Cortex of kidney (tissue), 1 donor: ENCODE measurements at places on chromosomes 6 and 20.

GRCh38 chr6:130848945-130849344, 21.7 kb downstream of the SMLR1 start:
- no peak for DNase-seq

GRCh38 chr20:26208296-26209091, 511.8 kb upstream of the ZNF337 start:
- DNase-seq = no peak

DNA sequence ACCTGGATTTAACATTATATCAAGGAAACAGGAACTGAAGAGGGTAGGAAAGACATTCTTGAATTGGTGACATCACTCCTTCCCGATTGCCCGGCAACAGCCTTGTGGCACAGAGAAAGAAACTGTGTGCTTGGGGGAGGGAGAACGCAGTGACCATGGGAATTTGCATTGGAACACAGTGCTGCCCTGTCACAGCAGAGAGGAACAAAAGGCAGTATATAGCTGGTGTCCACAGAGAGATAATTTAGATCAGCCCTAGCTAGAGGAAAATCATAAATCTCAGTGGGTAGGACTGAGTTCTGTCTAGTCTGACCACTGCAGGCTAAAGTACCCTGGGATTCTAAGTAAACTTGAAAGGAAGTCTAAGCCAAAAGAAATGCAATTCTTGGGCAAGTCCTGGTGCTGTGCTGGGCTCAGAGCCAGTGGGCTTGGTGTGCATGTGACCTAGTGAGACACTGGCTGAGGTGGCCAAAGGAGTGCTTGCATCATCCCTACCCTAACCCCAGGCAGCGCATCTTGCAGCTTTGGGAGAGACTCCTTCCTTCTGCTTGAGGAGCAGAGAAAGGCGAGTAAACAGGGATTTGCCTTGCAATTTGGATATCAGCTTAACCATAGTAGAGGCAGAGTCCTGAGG, 697.6 kb downstream of the HACE1 start:
- DNase-seq = no peak

DNA sequence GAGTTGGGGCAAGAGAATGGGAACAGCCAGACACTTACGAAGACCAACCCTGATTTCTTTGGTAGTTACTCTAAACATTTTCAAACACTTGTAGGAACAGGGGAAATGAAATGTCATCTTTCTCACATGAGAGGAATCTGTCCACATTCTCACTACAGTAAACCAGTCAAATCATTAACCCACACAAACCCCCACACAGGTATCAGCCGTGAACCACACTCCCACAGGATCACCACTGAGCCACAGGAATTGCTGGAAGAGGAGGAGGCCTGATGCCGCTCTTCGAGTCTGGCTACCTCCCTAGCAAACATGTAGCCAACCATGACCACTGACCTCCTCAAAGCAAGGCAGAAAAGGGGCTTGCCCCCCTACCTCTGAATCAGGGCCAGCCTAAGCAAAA, 6.9 kb upstream of the RSPO3 start:
- no peak for DNase-seq

GRCh38 chr6:130932921-130933320, 105.7 kb downstream of the SMLR1 start:
- no peak for DNase-seq

- DNase-seq = no peak
These were observed 149.7 kb downstream of the AIG1 start for GRCh38 chr6:143210420-143210819.

GRCh38 chr20:48538856-48539255, 288.9 kb downstream of the PREX1 start:
- no peak for DNase-seq

- no peak for DNase-seq
These were observed 115.4 kb downstream of the JPH2 start for GRCh38 chr20:44071526-44072111.
